ENCODE measurements at places on chromosomes 16 and 17. TPM values are rescaled to one million over a fixed set of nuclear protein-coding genes. Genes with fewer than 3 reads are reported as not detected.

Gene TMIGD1
- total RNA-seq = not detected

Gene HSD11B2
- 0.89 TPM for total RNA-seq

Gene ORC6
- 1.3 TPM for total RNA-seq

Gene IL17C
- not detected for total RNA-seq

Gene KRTAP2-3
- not detected for total RNA-seq

Gene MT1F
- total RNA-seq = 3.0 TPM

Gene CD300A
- total RNA-seq = 1.9 TPM

Gene CIAO3
- 34.5 TPM for total RNA-seq

Gene C16orf54
- 0.74 TPM for total RNA-seq

Gene EMP2
- 96.4 TPM for total RNA-seq

Gene CA5A
- not detected for total RNA-seq

Gene VAT1L
- 17.7 TPM for total RNA-seq

Gene ODAD4
- total RNA-seq = 0.52 TPM

Gene TPSAB1
- 4.3 TPM for total RNA-seq

Gene TNFRSF17
- not detected for total RNA-seq

Gene OR1A1
- total RNA-seq = not detected

Gene CDH16
- total RNA-seq = not detected

Gene ENPP7
- total RNA-seq = not detected

Gene ATP2A3
- total RNA-seq = 5.8 TPM

Gene RND2
- 0.82 TPM for total RNA-seq

Gene VPS35L
- 22.4 TPM for total RNA-seq

Gene C17orf100
- total RNA-seq = 0.47 TPM

Gene GJD3
- 1.2 TPM for total RNA-seq

Gene UNK
- 14.8 TPM for total RNA-seq

Gene KRTAP9-2
- total RNA-seq = not detected

Gene CANT1
- 28.2 TPM for total RNA-seq

Gene WSCD1
- 11.6 TPM for total RNA-seq

Gene ABI3
- total RNA-seq = 5.6 TPM

Gene SPATA32
- not detected for total RNA-seq

Gene CLEC3A
- not detected for total RNA-seq

Gene KCNH4
- total RNA-seq = 0.15 TPM

Gene NPTX1
- total RNA-seq = not detected

Gene PFN1
- total RNA-seq = 193 TPM

Gene TBC1D3E
- total RNA-seq = not detected

Gene NHLRC4
- total RNA-seq = 0.52 TPM

Gene GPR179
- not detected for total RNA-seq

Gene HEATR3
- 9.6 TPM for total RNA-seq

Gene PIK3R5
- total RNA-seq = 2.5 TPM

All from left ventricle myocardium superior (tissue), 1 donor.